ENCODE measurements at places on chromosomes 4 and X.

DNA sequence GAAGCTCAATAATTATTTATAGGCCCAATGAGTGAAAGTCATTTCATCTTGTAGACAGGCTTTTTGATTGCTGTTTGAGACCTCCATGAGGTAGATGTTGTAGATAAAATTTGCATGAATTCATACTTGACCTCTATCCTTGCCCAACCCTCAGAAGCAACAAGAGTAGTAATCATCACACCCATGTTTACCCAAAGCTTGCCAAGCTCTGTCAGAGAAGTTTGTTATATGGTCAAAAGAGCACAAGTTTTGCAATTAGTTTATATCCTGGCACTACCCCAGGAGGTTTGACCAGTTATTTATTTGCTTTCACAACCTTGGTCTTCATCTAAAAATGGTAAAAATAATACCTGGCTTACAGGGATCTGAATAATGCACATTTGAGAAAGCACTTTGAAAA, 20.7 kb downstream of the ADH7 start:
- no peak for DNase-seq

DNA sequence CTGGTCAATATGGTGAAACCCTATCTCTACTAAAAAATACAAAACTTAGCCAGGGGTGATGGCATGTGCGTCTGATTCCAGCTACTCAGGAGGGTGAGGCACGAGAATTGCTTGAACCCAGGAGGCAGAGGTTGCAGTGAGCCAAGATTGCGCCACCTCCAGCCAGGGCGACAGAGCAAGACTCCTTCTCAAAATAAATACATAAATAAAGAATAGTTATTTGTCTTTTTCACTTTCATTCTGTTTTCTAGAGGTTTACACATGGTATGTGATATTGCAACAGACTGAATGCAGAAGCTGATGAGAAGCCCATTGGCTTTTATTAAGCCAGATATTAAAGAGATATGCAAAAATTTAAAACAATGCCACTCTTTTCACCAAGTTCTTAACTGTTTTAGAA, 8.2 kb downstream of the KLHL15 start:
- DNase-seq, result no peak

DNA sequence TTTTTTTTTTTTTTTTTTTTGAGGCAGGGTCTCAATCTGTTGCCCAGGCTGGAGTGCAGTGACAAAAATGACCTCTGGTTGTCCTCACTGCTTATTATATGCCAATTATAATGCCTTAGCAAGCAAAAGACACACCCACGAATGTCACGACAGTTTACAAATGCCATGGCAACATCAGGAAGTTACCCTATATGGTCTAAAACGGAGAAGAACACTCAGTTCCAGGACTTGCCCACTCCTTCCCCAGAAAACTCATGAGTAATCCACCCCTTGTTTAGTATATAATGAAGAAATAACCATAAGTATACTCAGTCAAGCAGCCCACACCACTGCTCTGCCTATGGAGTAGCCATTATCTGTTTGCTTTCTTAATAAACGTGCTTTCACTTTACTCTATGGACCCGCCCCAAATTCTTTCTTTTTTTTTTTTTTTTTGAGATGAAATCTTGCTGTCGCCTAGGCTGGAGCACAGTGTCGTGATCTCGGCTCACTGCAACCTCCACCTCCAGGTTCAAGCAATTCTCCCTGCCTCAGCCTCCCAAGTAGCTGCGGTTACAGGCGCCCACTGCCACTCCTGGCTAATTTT, 106.2 kb downstream of the SMIM20 start:
- DNase-seq, result no peak

GRCh38 chr4:1360423-1361283, 13.6 kb downstream of the UVSSA start:
- DNase-seq, result no peak

- no peak for DNase-seq
Observed at GRCh38 chr4:25875281-25875745, 12.5 kb upstream of the SEL1L3 start.

DNA sequence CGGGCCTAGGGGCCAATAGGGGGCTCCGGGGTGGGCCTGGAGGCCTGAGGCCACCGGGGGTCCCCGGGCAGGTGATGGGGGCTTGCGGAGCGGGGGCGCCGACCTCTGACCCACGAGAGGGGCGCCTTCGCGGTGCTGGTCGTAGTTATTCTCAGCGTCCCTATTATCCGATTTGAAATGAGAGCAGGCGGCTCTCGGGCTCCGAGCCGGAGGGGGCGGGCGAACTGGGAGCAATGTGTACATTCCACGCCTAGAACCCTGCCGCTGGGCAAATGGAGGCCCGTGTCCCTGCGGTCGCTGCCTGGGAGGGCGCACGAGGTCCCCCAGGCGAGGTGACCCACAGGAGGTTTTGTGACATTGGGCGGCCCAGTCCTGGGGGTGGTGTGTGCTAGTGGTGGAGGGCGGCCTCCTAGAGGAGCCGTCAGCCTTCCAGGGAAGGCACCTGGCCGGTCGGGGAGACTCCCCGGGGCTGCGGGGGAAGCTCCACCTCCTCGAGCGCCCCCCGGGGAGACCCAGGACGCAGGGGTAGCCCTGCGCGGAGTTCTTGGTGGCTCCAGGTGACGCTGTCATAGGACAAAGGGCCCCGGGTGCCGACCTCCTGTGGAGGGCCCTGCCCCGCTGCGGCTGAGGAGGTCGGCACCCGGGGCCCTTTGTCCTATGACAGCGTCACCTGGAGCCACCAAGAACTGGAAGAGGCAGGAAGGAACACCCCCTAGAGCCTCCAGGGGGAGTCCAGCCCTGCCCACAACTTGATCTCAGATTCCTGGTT, 102.6 kb upstream of the PRKX start:
- peak; percentile 5 for DNase-seq

DNA sequence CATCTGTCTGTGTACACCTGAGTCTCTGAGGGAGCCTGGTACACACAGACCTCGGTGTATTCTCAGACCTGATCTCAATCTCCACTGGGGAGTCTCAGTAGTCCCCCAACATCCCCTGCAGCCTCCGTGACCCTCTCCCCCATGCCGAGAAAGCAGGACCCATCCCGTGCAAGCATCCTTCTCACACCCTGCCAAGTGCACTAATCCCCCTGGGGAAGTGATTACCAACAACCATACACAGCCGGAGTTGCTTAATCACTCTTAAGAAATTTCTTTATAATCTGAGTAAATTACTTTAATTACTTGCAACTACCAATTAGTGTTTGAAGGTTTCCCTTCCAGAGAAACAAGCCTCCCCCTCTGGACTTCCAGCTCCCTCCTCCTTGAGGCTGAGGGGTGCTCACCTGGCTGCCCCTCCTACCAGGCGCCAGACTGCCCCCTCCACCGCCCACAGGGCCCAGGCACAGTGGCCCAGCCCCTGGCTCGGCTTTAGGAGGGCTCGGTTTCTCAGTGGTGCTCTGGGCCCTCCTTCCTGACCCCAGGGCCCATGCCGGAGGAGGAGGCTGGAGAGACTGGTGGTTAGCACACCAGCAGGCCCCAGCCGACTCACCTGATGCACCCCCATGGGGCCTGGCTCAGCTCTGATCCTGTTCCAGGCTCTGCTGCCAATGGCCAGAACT, 43.8 kb downstream of the PJA1 start:
- no peak for DNase-seq

GRCh38 chr4:124631760-124632159, 80.8 kb downstream of the ANKRD50 start:
- DNase-seq, result peak; percentile 71

- DNase-seq, result no peak
Observed at GRCh38 chr4:39802005-39802404, 104.1 kb downstream of the UBE2K start.

GRCh38 chr4:71405791-71406190, 67.0 kb downstream of the SLC4A4 start:
- no peak for DNase-seq

DNA sequence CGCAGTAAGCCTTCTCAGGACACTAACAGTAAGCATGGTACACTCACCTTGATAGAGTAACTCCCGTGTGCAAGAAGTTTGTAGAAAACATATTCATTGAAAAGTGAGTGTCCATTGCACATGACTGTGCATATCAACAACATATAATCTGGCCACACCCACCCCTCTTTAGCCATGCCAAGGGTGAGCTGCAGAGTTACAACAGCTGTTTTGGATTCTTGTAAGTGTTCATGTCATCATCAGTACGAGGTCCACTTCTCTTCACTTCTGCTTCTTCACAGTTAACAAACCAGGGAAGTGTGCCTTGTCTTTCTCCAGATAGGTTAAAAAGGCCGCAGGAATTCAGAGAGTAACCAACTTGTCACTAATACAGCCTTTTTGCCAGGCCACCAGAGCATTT, 116.6 kb downstream of the IRF2 start:
- no peak for DNase-seq

GRCh38 chr4:686413-687040, 2.4 kb downstream of the SLC49A3 start:
- no peak for DNase-seq

DNA sequence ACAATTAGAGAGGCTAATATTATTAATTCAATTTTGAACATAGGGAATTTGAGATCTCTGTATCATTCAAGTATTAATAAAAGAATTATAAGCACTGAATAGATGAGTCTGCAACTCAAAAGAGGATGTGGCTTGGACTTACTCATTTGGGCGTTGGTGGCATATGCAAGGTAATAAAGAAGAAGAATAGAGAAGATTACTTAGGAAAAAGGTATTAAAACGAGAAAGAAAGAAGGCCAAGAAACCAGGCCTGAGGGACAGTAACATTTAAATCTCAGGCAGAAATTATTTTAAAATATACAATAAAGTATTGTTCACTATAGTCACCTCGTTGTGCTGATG, 383.0 kb upstream of the INTU start:
- DNase-seq, result no peak

DNA sequence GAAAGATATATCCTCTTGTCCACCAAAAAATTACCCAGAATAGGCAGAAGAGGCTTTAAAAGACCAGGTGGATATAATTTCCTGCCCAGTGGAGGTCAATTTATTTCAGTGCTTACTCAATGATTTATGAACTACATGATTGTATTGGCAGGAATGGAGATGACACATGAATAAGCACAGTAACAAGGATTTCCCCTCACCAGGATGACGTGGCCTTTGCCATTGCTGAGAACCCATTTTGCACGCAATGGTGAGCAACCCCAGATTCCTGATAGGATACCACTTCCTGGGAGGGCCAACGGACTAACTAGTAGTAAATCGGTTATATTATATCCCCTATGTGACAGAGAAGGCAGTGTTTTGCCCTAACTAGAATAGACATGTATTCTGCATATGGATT, 11.6 kb upstream of the TTC29 start:
- DNase-seq, result peak; percentile 17

DNA sequence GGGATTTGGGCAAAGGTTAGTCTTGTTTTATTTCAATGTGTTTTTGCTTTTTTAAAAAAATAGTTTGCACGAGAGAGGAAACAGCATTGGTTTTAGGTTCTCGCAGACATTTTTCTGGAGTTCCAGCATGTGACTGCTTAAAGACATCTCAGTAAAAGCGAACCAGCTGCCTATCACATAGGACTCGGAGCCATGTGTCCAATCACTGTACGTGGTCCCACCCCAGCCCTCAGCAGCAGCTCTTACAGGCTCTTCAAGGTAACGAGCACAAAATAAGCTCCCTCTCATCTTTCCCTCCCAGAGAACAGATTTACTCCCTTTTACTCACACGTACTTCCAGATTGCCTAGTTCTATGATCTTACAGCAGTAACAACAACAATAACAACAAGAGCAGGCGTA, 68.7 kb downstream of the MCF2 start:
- no peak for DNase-seq

Measured in urothelium cell line (cell line).